ENCODE measurements at places on chromosomes 12 and 14.

DNA sequence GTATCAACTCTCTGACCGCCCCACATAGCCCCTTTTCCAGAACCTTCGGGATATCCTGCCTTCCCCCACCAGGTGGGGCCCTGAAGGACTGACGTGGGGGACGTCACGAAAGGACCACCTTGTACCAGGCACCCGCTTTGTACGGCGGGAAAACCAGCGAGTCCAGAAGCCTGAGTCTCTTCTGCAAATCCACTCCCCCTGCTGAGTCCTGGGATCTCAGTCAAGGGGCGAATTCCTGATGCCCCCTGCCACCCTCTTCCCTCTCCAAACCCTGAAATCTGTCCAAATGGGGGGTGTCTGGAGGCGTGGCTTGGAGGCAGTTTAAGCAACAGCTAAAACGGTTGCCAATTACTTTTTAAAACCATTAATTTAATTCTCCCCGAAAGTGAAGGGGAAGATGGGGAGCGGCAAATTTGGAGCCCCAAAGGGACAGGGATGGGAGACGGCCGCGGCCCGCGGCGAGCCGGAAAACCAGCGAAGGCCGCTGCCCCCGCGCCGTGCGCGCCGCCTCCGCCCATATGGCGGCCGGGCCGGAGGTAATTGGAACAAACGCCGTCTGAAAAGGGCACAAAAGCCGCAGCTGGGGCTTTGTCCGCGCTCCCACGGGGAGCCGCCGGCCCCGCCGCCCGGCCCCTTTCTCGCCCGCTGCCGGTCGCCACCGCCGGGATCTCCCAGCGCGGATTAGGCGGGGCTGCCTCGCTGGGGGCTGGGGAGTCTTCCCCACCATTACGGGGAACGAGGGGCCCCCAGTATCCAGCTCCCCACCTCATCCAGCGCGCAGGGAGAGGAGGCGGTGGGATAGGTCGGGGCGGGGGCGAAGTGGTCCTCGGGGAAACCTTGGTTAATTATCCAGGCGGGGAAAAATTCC is 6.6 kb downstream of the LHX5 start:
- DNase-seq = no peak

GRCh38 chr14:34460841-34461240 is 1.2 kb downstream of the SPTSSA start:
- DNase-seq = no peak

DNA sequence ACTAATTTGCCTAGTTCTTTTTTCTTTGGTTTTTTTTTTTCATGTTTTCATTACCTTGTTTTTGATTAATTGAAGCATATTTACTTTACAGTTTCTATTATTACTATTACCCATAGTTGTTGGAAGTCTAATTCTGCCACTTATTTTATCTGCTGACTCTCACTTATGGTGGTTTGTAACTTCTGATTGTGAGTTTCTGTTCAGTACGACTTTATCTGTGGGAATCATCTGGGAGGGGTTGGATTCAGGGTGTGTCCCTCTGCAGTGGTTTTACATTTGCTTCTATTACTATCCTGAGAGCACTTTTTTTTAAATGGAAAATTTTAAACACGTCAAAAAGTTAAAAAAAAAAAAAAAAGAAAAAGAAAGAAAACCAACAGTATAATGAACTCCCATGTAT is 26.4 kb upstream of the SOS2 start:
- DNase-seq = no peak

DNA sequence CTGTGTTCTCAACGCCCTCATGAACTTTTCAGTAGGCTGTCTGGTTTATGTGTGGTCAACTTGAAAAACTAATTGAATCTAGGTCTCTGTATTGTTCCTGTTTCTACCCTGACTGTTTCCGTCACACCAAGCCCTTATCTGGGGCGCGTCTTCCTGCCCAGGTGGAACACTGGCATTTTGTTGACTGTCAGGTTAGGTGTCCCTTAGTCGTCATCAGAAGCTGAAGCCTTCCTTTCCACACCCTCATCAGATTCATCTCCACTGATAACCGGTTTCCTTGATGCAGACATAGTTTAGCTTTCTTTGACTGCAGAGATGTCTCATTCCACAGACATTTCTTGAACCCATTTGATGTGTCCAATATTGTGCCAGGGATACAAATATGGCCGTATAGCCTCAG is 96.5 kb downstream of the DUSP16 start:
- no peak for DNase-seq

- DNase-seq = no peak
Measured at GRCh38 chr12:3047961-3048360, 29.2 kb upstream of the TSPAN9 start.

- DNase-seq = no peak
Measured at GRCh38 chr12:111505601-111506036, 93.5 kb downstream of the ATXN2 start.

GRCh38 chr14:42508209-42508946 is 901.7 kb downstream of the LRFN5 start:
- DNase-seq = no peak

DNA sequence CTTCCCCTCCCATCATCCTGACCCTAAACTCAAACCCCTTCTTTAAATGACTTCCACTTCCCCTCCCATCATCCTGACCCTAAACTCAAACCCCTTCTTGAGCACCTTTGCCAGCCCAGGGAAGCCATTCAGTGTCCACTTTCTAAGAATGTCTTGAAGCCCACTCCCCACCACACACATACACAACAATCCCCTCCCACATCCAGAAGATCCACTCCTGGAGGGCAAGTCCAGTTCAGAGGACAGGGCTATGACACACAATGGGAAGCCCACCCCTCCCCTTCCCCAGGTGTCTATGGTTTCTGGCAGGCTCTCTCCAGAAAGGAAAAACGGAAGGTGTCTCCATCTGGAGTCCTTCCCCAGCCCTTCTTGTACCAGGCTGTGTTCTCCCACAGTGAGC is 117.1 kb downstream of the KCNA5 start:
- DNase-seq = no peak

Data from GM13977 (cell line).